Renal pelvis (tissue), 12 donors: ENCODE measurements at places on chromosomes 7 and 10.

DNA sequence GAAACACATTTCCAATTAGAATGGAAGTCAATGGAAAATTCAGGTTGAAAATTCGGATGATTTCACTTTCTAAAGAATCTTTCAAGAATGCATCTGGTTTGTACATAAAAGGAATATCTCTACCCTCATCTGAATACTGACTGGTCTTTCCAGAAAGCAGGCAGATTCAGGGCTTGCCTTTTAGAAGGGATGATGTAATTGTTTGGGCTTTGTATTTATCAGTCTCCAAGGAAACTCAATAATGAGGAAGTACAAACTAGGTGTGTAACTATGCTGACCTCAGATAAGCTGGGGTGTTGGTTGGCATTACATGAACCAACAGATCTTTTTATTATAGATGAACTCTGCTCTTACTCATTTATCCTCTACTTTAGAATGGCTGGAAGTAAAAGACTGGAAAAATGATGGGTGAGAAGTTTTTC lies 24.1 kb downstream of the PDLIM1 start:
- DNase-seq = no peak

- no peak for DNase-seq
Measured at GRCh38 chr7:141433698-141434097, 117.5 kb upstream of the AGK start.

DNA sequence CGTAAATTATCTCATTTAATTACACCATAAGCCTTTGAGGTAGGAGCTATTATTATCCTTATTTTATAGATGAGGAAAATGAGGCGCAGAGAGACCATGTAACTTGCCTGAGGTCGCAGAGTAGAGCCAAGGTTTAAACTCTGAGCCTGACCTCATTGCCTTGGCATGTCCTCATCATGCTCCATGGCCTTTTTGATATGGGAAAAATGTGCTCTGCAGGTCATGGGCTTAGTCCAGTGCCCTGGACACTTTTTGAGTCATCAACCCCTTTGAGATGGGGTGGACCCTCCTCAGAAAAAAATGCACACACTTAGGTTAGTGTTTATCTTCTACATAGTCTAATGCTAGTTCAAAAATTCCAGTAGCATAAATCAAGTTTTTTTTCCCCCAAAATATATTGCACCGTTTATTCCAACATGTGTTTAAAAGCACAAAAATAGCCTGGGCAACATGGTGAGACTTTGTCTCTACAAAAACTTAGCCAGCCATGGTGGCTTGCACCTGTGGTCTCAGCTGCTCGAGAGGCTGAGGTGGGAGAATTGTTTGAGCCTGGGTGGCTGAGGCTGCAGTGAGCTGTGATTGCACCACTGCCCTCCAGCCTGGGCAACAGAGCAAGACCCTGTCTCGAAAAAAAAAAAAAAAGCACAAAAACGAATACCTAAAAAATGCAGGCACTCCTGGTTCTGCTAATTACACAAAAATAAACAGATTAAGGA lies 28.6 kb upstream of the TMEM178B start:
- no peak for DNase-seq

GRCh38 chr7:50660040-50660829 lies 95.0 kb upstream of the DDC start:
- DNase-seq = no peak

DNA sequence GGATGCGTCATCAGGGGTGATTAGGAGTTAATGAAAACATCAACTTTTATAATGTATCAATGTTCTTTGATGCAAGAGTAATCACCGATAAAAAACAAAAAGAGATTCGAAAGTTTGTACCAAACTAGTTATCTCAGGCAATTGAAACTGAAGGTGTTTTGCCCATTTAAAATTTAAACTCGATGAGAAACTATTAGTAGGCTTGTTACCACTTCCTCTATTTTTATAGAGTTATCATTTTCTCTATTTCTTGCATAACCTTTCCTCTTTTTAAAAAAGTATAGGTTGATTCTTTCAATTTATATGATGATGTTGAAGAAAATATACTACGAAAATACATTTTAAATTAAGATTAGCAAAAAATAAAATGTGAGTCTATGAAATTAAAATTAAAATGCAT lies 597.3 kb upstream of the POT1 start:
- DNase-seq = no peak

DNA sequence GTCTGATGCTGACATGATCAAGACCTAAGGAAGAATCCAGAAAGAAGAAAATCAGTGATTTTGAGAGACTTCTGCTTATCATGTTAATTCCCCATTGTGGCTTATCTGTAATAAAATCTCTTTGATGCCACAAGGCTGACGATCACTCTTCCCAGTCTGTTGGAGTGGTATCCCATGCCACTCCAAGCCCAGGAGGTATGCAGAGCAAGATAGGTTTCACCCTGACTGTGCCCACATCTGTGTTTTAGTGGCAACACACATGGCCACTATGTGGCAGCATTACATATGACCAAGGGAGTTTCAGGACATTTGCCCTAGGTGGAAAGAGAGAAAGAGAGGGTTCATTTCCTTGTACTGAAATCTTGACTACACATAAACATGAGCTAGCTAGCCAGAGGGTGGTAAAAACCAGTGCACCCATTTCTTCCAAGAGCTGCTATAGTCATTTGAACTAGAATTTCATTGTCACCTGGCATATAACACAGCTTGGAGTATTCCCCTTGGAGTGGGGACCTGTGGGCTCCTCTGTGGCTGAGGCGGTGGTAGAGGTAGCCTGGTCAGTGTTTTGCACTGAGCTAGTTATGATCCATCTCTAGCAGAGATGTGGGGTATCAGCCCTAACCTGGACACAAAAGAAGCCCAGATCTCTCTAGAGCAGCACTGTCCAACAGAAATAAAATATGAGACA lies 20.8 kb downstream of the LAMB4 start:
- no peak for DNase-seq

GRCh38 chr10:104433669-104434068 lies 80.0 kb downstream of the CFAP58 start:
- DNase-seq = no peak

DNA sequence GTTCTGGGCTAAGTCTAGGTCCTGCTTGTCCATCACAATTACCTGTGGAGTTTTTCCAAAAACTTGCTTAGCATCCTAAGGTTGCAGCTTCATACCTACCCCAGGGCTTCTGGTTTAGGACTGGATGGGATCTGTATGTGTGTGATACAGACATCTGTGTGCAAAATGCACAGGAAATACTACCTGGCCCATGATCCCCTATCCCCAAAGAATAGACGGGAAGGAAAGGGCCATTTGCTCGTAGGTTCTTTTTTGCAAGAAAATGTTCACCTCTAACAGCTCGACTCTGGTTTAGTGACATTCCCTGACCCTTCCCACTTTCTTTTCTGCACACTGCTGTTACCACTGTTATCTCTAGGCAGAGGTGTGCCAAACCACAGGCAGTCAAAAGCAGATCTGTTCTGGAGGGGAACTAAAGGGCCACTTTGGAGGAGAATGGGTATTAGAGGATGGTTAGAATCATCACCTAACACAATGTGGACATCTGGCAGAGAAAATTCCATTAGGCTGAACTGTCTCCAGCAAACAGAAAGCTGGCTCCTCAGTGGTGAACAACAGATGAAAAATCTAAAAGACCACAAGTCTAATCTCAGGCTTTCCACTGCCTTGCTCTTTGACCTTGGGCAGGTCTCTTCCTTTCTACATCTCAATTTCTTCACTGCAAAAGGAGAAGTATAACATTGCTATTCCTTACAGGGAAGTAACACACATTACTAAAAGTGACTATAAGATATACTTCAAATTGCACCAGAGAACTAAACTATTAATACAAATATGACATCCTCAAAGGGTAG lies 107.4 kb downstream of the UBE2H start:
- no peak for DNase-seq
